ENCODE measurements at places on chromosomes 2 and 18.

DNA sequence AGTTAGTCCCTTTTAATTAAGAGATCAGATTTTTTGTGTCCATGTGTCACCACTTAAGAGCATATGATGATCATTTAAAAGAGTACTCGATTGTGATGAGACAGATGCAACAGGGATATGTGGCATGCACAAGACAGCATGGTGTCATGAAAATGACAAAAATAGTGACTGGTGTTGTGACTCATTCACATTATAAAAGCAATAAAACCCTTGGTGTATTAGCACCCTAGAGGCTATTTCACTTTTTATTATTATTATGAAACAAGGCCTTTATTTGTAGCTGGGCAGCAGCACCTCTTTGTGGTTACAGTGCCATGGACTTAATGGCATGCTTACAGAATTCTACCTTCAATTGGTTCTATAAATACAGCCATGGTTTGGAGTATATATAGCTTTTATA is 1296.0 kb upstream of the ZEB2 start:
- no peak for DNase-seq

- no peak for DNase-seq
Observed at GRCh38 chr2:122210898-122211856, 455.7 kb downstream of the TSN start.

GRCh38 chr18:50473881-50474280 is 86.0 kb upstream of the MAPK4 start:
- no peak for DNase-seq

DNA sequence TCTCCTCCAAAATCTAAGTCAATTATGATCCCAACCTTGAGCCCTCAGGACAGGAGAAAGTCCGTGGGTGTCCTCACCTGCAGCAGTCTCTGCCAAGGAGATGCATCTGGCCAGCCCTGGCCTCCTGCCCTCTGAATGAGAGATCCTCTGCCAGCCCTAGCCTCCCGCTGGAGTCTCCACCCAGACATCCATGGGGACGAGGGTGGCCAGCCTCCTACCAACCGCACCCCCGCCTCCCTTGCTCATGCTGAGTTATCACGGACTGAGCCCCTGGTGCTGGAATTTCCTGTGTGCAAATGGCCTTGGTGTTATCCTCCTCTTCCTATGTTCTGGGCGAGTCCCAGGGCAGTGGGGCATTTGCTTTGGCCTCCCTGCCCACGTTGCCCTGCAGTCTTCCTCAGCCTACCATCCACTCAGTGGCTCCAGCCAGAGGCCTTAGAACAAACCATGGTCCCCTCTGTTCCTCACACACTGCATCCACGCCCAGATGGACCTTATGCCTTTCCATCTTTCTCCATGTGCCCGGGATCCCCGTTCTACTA is 116.4 kb downstream of the ACKR3 start:
- DNase-seq, result no peak

- no peak for DNase-seq
Observed at GRCh38 chr2:149175956-149176355, 137.5 kb downstream of the LYPD6B start.

DNA sequence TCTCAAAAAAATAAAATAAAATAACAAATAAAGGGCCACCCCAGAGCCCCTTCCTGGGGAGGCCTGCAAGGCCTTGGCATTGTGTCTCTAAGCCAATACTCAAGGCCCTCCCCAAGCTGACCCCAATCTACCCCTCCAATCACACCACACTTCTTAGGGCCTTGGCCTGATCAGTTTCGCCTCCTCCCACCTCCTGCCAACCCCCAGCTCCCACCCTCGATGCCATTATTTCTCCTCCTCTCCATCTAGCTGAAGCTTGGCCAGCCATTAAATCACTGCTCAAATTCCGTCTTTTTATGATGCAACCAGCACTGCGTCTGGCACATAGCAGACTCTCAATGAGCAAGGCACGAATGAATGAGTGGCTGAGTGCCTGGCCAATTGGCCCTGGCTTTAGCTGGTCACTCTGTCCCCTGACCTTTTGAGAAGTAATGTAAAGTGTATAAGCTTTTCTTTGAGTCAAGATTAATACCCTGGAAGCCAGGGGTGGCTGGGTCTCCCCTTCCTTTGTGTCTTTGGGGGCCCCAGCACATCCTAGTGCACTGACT is 55.9 kb downstream of the SMAD7 start:
- DNase-seq, result no peak

DNA sequence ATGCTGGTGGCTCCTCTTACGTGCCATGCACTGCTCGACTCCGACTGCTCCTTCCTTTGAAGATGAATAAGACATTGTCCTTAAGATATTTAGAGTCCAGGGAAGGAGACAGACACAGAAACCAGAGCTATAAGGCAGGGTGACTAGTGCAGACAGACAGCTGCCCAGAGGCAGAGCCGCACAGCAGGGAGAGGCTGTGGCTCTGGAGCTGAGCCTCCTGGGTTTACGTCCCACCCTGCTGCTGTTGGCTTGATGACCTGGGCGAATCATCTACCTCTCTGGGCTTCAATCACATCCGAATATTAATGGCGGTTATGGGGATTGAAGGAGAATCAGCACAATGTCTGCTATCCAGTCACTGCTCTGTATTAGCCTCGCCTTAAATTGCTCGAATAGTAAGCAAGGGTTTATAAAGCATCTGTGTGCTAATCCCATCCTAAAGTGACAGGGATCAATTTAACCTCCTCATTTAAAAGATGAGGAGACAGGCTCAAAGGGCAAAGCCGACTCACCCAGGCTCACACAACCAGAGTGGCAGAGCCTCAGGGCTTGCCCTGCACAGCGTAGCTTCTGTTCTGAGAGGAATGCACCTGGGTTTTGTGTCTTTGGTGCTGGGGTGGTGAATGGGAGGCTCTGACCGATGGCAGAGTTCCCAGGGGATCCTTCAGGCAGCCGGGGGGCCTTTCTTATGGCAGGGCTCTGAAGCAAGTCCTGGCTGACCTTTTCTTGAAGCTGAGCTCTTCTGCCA is 284.1 kb downstream of the MYCN start:
- no peak for DNase-seq
